HFFc6 (cell line): ENCODE measurements at places on chromosomes 4 and X. TPM values are rescaled to one million over a fixed set of nuclear protein-coding genes. Genes with fewer than 3 reads are reported as not detected.

- DNase-seq: no peak
Measured at GRCh38 chr4:30945586-30945985, 225.4 kb downstream of the PCDH7 start.

DNA sequence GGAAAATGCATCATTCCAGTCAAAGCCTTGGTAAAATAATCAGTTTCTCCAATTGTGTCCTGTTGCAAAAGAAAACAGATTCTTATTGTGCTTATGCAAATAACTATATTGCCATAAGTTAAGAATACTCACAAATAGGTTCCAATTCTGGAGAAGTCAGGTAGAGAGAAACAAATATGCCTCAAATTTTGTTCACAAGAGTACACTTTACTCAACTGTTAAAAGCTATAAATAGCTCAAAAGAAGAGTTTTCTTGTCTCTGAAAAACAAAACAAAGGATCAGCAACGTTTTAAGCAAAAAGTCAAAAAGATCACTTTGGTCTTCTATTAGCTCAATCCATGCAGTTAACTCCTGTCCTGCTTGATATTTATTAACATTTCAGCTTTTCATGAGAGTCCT, 21.9 kb downstream of the SYTL5 start:
- no peak for DNase-seq

GRCh38 chrX:106139048-106139447, 29.1 kb upstream of the PWWP3B start:
- no peak for DNase-seq

- DNase-seq: no peak
Measured at GRCh38 chr4:89992744-89993143, 98.1 kb downstream of the MMRN1 start.

- no peak for DNase-seq
Measured at GRCh38 chrX:80237072-80237471, 183.2 kb upstream of the TENT5D start.

- DNase-seq: no peak
Measured at GRCh38 chr4:116866106-116866505, 219.3 kb downstream of the TRAM1L1 start.

GRCh38 chrX:47321386-47321785, 49.0 kb upstream of the ZNF157 start:
- no peak for DNase-seq

GRCh38 chr4:77493829-77494551, 111.6 kb upstream of the CXCL13 start:
- DNase-seq: peak; percentile 32

DNA sequence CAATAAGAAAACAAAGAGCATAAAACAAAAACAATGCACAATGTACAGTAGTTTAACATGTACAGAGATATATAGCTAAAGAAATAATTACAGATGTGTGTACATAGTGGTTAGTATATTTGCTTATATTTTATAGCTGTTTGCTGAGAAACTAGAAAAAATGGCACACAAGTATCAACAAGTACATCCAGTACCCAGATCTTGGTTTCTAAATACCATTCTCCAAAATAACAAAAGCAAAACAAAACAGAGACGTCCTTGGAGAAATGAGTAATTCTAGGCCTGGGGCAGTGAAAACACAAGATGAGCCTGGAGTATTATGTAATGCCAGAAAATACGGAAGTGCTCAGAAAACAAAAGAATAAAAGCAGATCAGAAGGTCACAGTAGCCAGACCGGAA, 189.6 kb downstream of the TMEM47 start:
- DNase-seq: no peak

DNA sequence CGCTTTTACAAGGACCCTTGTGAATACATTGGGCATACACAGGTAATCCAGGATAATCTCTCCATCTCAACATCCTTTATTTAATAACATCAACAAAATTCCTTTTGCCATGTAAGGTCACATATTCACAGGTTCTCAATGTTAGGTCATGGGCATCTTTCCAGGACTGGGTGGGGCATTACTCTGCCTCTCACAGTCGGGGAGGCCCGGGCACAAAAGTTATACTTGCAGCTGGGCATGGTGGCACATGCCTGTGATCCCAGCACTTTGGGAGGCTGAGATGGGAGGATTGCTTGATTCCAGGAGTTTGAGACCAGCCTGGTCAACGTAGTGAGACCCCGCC, 93.7 kb upstream of the AP1S2 start:
- DNase-seq: no peak

DNA sequence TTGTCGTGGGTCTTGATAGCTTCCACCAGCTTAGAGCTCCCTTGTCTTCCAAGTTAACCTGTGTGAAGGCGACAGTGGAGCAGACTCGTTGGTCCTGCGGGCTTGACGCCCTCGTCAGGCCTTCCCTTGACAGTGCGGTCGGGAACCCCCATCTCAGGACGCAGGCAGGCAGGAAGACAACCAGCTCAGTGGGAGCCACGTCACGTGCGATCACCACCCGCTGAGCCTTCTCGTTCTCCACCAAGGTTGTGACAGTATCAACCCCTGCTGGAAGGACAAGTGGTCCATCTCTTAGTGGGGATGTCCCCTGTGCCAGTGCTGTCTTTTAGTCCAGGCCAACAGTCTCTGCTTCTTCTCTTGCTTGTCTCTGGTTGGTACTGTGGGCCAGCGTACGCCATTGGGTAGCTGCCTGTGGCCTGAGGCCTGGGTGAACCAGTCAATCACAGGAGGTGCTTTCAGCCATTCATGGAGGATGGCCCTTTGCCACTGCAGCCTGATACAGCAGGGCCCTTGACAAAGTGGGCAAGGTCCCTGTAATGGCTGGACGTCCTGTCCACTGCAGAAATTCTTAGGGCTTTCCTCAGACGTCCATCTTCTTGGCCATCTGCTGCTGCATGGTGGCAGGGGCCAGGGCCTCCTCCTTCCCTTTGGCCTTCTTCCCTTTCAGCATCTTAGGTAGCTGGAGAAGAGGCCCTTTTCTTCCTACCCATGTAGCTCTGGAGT, 31.4 kb downstream of the RGS12 start:
- DNase-seq: no peak

GRCh38 chr4:80918004-80918403, 112.5 kb upstream of the BMP3 start:
- DNase-seq: peak; percentile 48

DNA sequence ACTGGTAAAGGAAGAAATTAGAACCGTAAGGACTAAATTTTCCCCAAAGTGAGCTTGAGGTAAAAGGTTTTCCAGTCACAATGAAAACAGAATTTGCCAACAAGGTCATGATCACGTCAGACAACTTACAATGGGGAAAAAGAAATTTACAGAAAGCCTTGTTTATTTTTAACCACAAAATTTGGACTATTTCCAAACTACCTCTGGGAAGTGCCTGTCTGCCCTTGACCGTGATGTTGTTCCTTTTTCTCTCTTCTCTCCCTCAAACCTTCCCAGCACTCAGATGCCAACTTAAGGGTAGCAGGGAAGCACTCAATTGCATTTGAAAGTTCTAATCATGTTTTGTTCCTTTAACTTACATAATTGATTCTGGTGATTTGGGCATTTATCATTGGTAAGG, 32.5 kb downstream of the MEPE start:
- DNase-seq: no peak

- DNase-seq: no peak
Measured at GRCh38 chrX:50430917-50431575, 39.6 kb downstream of the DGKK start.

- DNase-seq: no peak
Measured at GRCh38 chr4:168771251-168771650, 238.8 kb downstream of the CBR4 start.

DNA sequence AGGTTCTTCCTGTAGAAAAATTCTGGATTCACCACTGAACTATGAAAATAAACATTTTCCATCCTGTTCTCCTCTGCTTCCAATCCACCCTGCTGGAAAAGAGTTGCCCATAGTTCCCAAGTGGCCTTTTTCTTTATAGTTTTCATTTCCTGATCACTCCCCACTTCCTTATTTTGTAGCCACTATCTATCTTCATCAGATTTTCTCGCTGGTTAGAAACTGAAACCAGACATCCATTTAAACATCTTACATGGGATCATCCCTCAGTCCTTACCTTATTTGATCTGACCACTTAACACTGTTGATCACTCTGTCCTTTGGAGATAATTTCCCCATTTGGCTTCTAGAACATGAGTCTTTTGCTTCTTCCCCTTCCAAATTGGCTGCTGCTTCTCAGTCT, 42.2 kb upstream of the SCOC start:
- DNase-seq: no peak

- no peak for DNase-seq
Measured at GRCh38 chrX:154979629-154980028, 42.9 kb downstream of the F8 start.

DNA sequence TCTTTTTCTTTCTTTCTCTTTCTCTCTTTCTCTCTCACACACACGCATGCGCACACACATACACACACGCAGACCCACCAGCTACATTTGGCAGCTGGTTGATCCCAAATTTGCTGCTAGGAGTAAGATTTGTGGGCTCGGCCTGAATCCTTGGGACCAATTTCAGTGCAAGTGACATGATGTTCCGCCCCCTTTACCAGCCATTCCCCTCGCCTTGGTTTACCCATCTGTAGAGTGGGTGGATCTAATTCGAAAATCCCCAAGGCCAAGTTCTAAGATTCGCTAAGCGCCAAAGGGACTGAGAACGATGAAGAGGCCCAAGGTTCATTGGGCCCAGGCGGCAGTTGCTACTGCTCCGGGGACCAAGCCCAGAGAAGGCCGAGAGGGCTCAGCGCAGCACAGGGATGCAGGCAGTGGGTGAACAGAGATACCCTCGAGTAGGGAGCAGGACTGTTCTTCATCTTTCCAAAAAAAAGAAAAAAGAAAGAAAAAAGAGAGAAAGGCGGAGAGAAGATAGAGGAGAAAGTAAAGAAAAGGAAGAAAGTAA, 5.8 kb downstream of the NKX3-2 start:
- DNase-seq: no peak

- no peak for DNase-seq
Measured at GRCh38 chr4:70496231-70496630, 22.1 kb upstream of the AMTN start.

DNA sequence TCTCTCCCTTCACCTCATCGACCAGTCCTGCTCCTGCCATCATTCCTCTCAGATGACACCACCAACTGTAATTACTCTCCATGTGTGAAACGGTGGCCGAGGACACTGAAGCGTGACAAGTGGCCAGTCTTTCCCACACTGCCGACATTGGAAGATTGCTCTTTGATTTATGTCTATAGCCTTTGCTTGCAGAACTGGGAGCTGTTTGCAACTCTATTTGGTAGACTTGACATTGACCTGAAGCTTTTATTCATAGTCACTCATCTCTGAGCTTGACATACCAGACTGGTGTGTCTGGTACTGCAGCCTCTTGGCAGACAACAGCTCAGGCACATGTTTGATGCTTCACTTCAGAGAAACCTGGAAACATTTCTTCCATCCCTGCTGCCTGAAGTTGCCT, 121.8 kb upstream of the GALNT7 start:
- no peak for DNase-seq

DNA sequence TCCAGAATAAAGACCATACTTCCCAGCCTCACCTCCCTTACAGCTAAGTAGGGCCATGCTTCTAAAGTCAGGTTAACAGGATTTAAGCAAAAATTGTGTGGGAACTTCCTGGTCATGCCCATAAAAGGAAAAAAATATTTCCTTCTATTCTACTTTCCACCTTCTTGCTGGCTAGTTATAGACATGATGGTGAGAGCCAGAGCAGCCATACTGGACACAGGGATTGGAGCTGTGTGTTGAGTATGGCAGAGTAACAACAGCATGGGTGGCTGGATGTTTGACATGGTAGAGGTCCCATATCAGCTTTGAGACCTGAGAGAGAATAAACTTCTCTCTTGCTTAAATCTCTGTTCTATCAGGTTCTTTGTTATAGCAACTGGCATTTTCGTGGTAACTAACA, 15.1 kb upstream of the CBR4 start:
- no peak for DNase-seq

DNA sequence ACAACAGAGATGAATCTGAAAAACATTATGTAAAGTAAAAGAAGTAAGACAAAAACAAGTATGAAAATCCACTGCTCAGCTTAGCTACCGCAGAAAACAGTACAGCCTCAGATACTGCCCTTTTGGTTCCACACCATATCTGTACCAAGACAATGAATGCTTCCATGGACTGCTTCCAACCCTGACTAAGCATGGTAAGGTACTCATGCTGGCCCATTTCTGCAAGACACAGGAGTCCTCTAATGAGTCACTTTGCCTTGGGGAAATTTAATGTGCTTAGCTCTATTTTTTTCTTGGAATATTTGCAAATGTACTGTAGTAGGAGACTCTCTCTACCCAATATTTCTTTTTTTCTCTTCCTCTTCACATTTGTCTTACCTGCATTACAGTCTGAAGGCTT, 931.7 kb upstream of the HS3ST1 start:
- DNase-seq: no peak

- DNase-seq: no peak
Measured at GRCh38 chr4:170729236-170729635, 639.5 kb upstream of the AADAT start.

GRCh38 chr4:138251938-138252337, 9.8 kb upstream of the SLC7A11 start:
- no peak for DNase-seq

DNA sequence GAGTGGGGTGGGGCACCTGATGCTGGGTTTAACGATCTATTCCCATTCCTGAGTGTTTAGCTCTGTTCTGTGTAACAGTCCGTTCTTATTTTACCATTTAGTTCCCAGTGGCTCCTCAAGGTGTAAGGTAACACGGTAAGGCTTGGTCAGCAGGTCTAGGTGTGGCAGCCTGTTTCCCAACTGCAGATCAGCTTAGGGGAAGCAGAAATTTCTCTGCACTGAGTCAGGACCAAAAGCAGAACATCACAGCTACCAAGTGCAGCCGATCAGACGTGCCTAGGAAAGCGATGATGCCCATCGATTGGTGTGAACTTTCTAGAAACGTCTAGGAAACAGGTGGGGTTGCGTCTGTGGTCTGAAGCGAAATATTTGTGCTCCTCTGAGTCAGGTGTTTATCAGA, 240.1 kb downstream of the STIM2 start:
- DNase-seq: no peak

GRCh38 chr4:87025614-87026041, 90.8 kb downstream of the AFF1 start:
- DNase-seq: no peak

WDR1 gene
- total RNA-seq: 801 and 838 TPM in 2 replicates

SPANXC gene
- total RNA-seq: 0.83 to 118 TPM (median 1.4 TPM) in 3 replicates

KDR gene
- total RNA-seq: not detected in 2 replicates

CEP44 gene
- total RNA-seq: 7.5 to 8.8 TPM (median 8.4 TPM) in 3 replicates

RNF150 gene
- total RNA-seq: 15.1 to 22.3 TPM (median 19.4 TPM) in 3 replicates

PI4K2B gene
- 26.7 to 33.6 TPM (median 28.1 TPM) in 3 replicates for total RNA-seq

PDGFRA gene
- total RNA-seq: 30.0 to 92.1 TPM (median 34.7 TPM) in 3 replicates

RHOH gene
- not detected in 3 replicates for total RNA-seq

RNF128 gene
- total RNA-seq: not detected in 3 replicates

G3BP2 gene
- 152 to 171 TPM (median 167 TPM) in 3 replicates for total RNA-seq

CENPU gene
- 7.7 to 19.1 TPM (median 15.1 TPM) in 3 replicates for total RNA-seq

PAGE5 gene
- 1.4 TPM in 1 of 3 replicates, not detected in the others for total RNA-seq

VCX3A gene
- not detected in 3 replicates for total RNA-seq

GPR101 gene
- total RNA-seq: not detected in 3 replicates

AKAP14 gene
- not detected in 3 replicates for total RNA-seq

MAGEC3 gene
- total RNA-seq: not detected in 2 replicates

APOO gene
- total RNA-seq: 21.2 to 22.7 TPM (median 22.6 TPM) in 3 replicates

SH3RF1 gene
- total RNA-seq: 56.3 to 63.6 TPM (median 59.0 TPM) in 3 replicates

GPRASP1 gene
- 0.53 to 0.96 TPM (median 0.70 TPM) in 3 replicates for total RNA-seq
